ENCODE measurements at places on chromosomes 3 and 15.

DNA sequence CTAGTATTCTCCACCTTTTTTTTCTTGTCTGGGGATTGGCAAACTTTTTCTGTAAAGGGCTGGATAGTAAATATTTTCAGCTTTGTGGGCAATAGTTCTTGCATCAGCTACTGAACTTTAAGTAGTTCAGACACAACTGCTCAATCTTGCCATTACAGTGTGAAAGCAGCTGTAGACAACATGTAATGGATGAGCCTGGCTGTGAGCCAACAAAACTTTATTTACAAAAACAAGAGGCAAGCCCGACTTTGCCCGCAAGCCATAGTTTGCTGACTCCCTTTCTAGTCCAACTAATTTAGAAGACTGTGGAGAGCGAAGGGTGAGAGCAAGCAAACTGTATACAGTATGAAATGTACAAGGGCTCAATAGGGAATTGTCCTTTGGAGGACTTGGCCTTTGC is 6.2 kb downstream of the FRMD4B start:
- DNase-seq, result no peak

- DNase-seq, result no peak
Observed at GRCh38 chr3:187694801-187695200, 7.6 kb downstream of the RTP2 start.

GRCh38 chr3:25677121-25677520 is 12.4 kb upstream of the TOP2B start:
- no peak for DNase-seq

GRCh38 chr15:77992356-77993222 is 84.9 kb downstream of the TBC1D2B start:
- DNase-seq, result no peak

DNA sequence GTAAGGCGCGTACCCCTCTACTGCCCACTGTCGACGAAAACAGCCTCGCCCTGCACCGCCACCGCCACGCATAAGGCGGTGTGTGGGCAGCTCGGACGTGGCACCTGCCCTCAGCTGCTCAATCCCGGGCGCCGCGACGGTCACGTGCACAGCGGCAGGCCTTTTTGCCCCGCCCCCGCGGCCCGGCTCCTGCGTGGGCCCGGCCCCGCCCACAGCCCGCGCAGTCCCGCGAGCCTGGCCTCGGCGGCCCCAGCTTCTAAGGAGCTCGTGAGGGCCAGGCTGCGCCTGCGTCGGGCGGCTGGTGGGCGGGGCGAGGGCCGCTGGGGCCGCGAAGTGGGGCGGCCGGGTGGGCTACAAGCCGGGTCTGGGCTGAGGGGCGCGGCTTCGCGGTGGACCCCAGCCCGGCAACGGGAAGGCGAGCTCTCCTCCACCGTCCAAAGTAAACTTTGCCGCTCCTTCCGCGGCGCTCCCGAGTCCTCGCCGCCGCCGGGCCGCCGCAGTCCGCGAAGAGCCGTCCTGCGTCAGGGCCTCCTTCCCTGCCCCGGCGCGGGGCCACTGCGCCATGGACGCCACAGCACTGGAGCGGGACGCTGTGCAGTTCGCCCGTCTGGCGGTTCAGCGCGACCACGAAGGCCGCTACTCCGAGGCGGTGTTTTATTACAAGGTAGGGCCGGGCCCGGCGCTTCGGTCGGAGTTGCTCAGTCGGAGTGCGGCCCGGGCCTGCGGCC is at the start of gene CAPN7:
Gene CAPN7, plus strand, starts transcription at position 313 of the 728 bp plus-strand sequence. Its CDS starts 250 bp downstream, at position 563.
- DNase-seq, result peak; percentile 97

DNA sequence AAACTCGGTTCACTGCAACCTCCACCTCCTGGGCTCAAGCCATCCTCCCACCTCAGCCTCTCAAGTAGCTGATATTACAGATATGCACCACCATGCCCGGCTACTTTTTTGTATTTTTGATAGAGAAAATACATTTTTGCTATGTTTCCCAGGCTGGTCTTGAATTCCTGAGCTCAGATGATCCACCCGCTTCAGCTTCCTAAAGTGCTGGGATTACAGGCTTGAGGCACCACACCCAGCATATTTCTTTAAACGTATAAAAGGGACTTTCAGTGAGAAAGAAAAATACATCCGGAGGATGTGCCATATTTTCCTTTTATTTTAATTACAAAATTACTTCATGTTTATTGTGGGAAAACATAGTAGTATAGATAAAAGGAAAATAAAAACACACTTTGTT is 55.2 kb downstream of the RPL39L start:
- no peak for DNase-seq

DNA sequence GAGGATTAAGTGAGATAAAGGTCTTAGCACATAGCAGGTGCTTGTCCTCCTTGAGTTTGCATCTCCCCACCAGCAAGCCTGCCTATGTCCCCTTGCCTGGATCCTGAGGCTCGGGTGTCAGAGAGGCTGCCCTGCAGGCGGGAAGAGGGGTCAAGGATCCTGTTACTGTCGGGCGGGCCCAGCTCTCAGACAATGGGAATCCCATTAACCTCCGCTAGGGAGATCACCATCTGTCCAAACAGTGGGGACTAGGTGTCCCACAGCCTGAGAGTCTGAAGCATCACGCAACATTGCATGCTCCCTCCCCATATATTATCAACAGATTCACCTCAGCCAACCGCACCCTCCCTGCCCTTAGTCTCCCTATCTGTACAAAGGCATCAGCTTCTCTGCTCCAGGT is 151.4 kb downstream of the FBLN2 start:
- no peak for DNase-seq

- DNase-seq, result no peak
Observed at GRCh38 chr15:71791975-71792374, 18.4 kb upstream of the NR2E3 start.

Data from brain (organoid and tissue), 16 donors.